ENCODE measurements at places on chromosomes 2 and 18.

DNA sequence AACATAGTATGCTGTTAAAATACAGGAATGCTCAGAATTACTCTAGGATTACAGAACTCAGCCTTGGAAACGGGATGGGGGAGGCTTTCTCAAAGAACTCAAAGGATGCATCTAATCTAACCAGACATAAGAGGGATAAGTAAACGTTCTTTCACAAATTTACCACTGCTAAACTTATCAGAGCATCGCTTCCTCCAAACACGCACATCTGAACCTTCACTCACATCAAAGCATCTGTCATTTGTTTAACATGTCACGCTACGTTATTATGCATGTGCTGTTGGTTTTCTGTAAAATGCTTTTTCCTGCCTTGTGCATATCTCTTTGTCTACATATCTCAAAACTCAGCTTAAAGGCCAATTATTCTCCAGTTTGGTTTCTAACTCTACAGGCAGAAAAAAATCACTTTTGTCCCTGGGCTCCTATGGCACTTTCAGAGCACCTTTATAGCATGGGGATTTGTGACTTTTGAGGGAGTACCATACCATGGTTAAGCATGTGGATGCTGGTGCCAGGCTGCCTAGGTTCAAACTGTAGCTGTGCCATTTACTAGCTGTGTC lies 106.7 kb upstream of the FSHR start:
- DNase-seq, result no peak

- DNase-seq, result no peak
These were observed 63.1 kb downstream of the EHBP1 start for GRCh38 chr2:62768615-62769014.

DNA sequence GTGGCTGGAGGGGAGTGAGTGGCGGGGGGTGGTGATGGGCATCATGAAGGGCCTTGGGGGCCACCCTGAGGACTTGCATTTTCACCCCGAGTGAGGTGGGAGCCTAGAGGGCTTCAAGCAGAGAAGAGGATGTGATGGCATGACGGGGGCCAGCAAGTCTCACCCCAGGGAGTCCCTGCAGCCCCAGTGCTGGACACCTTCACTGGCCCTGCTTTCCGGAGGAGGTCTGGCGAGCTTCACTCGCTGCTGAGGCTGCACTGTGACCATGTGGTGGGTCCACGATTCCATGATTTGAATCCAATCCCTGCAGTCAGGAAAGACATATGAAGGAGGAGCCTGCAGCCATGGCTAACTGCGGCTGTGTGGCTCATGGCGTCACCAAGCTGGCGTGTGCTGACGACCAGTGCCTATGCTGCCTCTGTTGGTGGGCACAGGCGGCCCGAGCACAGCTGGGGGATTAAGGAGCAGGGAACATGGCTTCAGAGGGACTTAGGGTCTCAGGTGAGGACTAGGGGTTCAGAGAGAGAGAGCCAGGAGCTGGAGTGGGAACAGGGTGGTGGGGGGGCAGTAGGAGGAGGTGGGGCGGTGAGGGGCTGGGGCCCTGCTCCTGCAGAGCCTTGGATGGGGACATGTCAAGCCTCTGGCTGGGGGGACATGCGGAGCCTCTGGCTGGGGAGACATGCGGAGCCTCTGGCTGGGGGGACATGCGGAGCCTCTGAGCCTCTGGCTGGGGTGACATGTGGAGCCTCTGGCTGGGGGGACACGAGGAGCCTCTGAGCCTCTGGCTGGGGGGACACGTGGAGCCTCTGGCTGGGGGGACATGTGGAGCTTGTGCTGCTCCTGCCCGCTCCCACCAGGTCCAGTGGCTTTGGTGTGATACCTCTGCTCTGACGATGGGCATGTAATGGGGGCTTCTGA lies 3.6 kb downstream of the ZAP70 start:
- no peak for DNase-seq

GRCh38 chr18:75029481-75029880 lies 179.5 kb downstream of the PTGR3 start:
- DNase-seq, result no peak

- no peak for DNase-seq
These were observed 99.4 kb downstream of the TMEM17 start for GRCh38 chr2:62406573-62407043.

GRCh38 chr2:46816151-46816845 lies 99.3 kb downstream of the MCFD2 start:
- DNase-seq, result no peak

GRCh38 chr18:2979871-2980790 lies 32.8 kb downstream of the LPIN2 start:
- DNase-seq, result no peak

GRCh38 chr2:84717302-84717701 lies 163.6 kb downstream of the TRABD2A start:
- DNase-seq, result no peak

DNA sequence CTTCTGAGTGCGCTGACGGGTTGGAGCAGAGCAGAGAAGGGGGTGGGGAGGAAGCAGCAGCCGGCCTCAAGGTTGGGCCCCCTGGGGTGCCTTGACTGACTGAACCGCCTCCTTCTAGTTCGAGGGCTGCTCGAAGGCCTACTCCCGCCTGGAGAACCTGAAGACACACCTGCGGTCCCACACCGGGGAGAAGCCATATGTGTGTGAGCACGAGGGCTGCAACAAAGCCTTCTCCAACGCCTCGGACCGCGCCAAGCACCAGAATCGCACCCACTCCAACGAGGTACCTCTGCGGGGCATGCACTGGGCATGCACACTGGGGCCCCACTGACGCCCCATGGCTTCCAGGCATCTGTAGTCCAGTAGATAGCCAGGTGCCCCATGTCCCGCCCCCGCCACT lies 246.9 kb downstream of the GLI2 start:
- no peak for DNase-seq

- DNase-seq, result no peak
These were observed 140.0 kb upstream of the NABP1 start for GRCh38 chr2:191537921-191538320.

DNA sequence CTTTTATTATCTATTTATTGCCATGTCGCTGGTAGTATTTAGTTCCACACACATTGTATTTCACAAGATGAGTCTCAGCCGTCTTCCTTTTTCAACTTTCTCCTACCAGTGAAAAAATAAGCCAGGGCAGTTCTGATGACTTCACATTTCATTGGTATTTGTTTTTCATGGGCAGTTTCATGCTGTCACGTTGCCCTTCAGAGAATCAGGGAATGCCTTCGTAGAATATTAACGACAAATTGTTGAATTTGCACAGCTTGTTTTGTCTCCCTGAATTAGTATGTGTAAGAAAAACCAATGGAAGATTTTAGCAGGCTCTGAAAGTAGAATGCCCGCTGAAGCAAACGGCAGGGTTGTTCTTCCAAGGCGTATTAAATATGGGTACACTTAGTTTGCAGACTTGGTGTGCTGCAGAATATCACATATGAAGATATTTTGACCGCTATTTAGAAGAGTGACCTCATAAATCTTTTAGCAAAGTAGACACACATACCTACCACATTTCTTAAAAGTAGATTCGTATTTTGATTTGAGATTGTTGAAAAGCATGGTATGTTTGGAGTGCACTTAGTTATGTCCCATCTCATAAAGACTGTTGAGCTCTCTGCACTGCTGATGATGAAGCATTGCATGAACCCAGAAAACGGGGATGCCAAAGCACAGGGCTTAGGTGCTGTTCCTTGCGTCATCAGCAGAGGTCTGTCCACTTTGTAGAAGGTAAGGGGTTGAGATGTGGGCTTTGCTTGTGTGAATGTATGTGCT lies 2.9 kb downstream of the NEDD4L start:
- no peak for DNase-seq

- no peak for DNase-seq
These were observed 206.5 kb upstream of the ITGA4 start for GRCh38 chr2:181250691-181251090.
